IPS DF 6.9 (cell line): ENCODE measurements at places on chromosomes 13 and 19.

GRCh38 chr13:80390338-80390737, 49.4 kb upstream of the SPRY2 start:
- no peak for DNase-seq
- no peaks in the 10 kb centered on the region for H3K4me1 ChIP-seq
- no peaks in the 10 kb centered on the region for H3K27me3 ChIP-seq
- H3K27ac ChIP-seq = no peak overlapping the region
- no peaks in the 10 kb centered on the region for H3K36me3 ChIP-seq

DNA sequence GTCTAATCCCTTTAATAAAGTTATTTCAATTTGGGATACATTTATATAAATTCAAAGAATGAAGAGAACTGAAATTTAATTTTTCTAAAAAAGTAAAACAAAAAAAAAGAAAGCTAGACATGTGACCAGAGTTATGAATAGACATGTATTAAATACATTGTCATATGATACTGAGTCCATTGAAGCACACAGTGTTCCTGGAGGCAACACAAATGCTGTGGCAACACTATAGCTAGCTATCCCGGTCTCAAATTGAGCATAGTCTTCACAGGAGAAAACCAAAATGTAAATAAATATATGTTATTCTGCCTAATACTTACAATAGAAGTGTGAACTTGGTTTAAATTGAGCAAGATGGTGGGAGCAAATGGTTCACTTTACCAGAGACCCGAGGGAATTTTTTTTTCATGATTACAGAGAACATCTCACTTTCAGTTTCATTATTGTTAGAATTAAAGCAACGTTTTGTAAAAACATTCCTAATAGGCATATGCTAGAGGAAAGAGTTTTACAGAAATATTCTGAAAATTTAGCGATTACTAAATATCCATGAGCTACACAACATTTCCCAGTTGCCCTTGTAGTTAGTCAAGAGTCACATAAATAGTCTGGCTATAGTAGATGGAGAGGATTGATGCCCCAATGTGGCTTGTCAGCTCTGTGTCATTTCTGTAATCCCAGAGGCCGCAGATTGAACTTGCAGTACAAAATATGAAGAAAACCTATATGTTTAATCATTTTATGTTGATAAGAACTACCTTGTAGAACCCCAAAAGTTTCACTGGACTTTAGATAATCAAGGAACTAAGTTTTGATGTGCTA, 775.7 kb upstream of the SPRY2 start:
- H3K4me1 ChIP-seq = no peaks in the 10 kb centered on the region
- H3K27me3 ChIP-seq = no peaks in the 10 kb centered on the region
- no peaks in the 10 kb centered on the region for H3K36me3 ChIP-seq
- DNase-seq = no peak
- no peak overlapping the region for H3K27ac ChIP-seq
- H3K4me3 ChIP-seq = no peak overlapping the region

- H3K4me3 ChIP-seq = no peak overlapping the region
- DNase-seq = no peak
- no peaks in the 10 kb centered on the region for H3K27me3 ChIP-seq
- peaks cover 16% of the 10 kb centered on the region; the same call in 1 of the 2 replicates for H3K4me1 ChIP-seq
These were observed 51.3 kb downstream of the STK24 start for GRCh38 chr13:98525456-98526181.

DNA sequence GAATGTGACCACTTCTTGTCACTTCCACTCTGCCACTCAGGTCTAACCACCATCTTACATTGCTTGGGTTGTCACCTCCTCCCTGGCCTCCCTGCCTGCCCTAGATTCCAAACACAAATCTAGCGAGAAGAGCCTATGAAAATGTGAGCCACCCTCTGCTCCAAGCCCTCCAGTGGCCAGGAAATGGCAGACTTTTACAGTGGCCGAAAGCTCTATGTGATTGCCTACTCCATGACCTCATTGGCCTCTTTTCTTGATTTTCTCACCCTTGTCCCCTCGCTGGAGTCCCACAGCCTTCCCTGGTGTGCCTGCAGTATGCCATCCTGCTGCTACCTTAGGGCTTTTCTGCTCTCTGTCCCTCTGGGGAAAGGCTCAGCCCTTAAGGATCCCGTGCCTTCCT, 84.2 kb downstream of the LRCH1 start:
- H3K27me3 ChIP-seq = no peaks in the 10 kb centered on the region
- DNase-seq = no peak
- no peak overlapping the region for H3K27ac ChIP-seq
- H3K36me3 ChIP-seq = no peaks in the 10 kb centered on the region
- peaks cover 3% of the 10 kb centered on the region; the same call in 1 of the 2 replicates for H3K4me1 ChIP-seq

DNA sequence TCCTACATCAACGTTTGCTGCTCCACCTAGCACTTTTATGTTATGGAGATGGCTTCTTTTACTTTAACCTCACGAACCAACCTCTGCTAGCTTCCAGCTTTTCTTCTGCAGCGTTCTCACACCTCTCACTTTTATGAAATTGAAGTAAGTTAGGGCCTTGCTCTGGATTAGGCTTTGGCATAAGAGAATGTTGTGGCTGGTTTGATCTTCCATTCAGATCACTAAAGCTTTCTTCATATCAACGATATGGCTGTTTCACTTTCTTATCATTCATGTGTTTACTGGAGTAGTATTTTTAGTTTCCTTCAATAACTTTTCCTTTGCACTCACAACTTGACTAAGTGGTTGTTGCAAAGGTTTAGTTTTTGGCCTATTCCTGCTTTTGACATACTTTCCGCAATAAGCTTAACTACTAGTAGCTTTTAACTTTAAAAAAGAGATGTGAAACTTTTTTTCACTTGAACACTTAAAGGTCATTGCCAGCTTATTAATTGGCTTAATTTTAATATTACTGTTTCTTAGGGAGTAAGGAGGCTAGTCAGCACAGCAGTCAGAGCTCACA, 60.0 kb upstream of the SPRY2 start:
- H3K27ac ChIP-seq = no peak overlapping the region
- no peak for DNase-seq
- no peaks in the 10 kb centered on the region for H3K36me3 ChIP-seq

DNA sequence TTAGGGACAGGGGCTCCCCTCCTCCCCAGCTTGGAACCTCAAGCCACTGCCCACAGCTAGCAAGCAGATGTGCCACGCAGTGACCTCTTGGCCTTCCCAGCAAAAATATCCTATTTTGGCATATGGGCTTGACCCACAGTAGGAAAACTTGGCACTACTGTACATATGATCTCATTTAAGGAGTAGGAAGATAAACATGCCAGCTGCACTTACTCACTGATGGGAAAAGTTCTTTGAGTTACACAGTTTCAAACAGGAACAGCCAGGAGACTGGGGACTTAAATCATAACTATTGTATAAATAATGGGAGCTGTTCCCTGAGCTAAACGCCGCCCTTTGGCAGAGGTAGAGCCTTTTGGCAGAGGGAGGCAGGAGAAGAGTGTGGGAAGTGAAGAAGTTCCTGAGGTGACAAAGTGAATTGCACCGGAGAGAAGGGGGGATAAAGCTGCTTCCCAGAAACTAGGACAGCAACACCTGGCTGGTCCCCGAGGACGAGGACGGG, 6.1 kb downstream of the SACS start:
- no peak overlapping the region for H3K27ac ChIP-seq
- H3K4me1 ChIP-seq = peaks cover 2% of the 10 kb centered on the region; the same call in 1 of the 2 replicates
- no peak for DNase-seq
- peaks cover 6% of the 10 kb centered on the region for H3K36me3 ChIP-seq
- no peaks in the 10 kb centered on the region; the same call in 1 of the 2 replicates for H3K27me3 ChIP-seq
